ENCODE measurements at places on chromosomes 1 and 21.

DNA sequence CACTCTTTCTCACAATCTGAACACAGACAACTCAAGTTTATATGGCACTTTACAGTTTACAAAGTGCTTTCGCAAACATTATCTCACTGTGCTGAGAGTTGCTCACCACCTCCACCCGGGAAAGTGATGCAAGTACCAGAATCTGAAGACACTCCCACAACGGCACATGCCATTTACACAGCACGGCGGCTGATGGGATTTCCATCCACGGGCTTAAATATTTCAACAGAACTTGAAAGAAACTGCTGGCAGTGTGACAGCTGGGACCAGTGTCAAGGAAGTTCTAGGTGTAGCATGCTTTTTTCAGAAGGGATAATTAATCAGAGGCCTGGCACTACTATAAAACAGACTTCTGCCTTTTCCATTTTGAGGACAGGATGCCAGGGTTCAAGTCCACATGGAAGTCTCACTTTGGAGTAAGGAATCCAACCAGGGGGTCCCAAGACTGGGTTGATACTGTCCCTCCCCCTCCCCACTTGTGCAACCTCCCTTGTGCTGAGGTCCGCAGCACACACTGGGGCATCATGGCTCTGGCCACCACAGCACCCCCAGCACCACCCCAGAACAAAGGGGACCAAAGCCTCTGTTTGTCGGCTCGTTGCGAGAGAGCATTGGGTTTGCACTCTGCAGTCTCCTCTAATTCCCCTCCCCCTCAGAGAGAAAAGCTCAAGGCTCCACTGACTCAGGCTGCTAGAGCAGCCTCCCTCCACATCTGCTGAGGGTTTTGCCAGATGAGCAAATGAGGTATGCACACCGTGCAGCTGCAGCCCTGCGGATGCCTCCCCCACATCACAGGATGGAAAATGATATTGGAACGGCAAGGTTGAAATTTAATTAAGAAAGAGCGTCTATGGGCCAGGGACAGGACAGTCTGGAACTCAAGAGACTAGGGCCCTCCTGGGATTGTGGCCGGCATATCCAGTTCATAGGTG, 154.9 kb downstream of the TGFBR3 start:
- DNase-seq: no peak

DNA sequence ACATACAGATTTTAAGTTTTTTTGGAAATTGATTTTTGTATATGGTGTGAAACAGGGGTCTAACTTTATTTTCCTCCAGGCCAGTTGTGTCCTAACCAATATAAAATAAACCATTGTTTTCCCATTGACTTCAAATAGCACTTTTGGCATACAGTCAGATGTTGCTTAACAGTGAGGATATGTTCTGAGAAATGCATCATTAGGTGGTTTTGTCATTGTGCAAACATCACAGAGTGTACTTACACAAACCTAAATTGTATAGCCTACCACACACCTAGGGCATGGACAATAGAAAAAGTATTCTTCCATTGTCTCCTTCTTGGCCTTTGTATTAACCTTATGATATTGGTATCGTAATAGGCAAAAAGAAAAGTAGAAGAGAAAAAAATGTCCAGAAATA, 37.4 kb upstream of the DISP1 start:
- DNase-seq: no peak

- DNase-seq: no peak
Measured at GRCh38 chr1:94094469-94095111, 26.4 kb downstream of the ABCA4 start.

- no peak for DNase-seq
Measured at GRCh38 chr1:200207711-200208126, 180.2 kb downstream of the NR5A2 start.

GRCh38 chr21:44366586-44367211, 13.3 kb downstream of the TRPM2 start:
- DNase-seq: no peak

DNA sequence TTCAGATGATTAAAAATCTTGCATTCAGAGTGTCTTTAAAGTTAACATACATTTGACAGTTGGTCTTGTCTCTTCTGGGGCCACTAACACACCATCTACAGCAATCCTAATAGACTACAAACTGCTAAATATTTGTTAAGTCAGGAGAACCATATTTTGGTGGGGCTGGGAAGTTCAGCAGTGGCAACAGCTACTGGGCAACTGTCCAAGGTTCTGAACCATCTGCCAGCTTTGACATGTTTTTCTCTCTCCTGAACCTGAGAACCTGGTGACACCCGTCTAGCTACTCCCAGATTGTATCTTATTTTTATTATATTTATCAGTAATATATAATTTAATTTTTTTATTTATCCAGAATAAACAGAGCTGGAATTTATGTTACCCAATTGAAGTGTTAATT, 199.0 kb upstream of the DPYD start:
- DNase-seq: no peak

DNA sequence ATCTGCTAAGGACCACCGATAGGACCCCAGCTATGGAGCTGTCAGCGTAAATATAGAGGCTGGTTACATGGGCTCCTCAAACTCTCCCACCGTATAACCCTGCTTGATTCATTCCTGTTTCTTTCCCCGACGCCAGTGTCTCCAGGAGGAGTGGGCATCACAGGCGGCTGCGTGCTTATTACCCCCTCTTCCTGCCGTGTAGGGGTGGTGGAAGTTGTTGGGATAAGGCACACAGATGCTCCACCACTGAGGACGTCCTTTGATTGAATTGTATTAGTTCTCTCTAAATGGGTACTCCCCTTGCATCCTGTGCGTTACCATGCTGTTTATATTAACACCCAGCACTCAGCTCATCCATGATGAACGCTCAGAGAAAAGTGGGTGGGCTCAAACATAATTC, 104.6 kb downstream of the ZBTB18 start:
- DNase-seq: no peak

DNA sequence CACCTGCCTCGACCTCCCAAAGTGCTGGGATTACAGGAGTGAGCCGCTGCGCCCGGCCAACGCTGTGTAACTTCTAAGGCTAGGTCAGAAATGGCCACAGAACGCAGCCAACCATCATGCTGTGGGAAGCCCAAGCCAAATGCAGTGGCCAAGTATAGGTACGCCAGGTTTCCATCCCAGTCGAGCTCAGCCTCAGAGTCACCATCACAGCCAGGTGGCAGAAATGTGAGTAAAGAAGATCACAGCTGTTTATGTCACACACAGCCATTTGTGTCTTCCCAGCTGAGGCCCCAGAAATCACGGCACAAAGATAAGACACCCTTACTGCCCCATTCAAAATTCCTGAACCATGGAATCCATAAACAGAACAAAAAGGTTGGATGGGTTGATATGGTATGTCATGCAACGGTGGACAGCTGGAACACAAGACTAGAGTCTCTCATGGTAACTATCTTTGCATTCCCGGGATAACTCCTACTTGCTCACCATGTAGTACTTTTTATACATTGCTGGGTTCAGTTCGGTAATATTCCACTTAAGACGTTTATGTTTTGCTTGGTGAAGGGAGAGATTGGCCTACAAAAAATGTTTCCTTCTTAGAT, 84.3 kb downstream of the SLC45A1 start:
- DNase-seq: no peak

GRCh38 chr1:171141688-171142415, 43.2 kb upstream of the FMO2 start:
- no peak for DNase-seq

DNA sequence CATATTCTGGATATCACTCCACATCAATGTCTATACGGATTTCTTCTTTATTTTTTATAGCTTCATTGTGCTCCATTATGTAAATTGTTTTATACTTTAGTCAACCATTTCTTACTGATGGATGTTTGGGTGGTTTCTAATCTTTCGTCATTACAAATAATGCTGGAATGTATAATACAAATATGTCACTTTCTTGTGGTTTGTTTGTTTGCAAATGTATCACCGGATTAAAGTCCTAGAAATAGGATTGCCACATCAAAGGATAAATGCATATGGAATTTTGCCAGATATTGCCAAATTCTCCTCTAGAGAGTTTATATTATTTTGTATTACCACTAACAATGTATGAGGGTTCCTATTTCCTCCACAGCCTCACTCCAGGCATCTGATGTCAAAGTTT, 48.7 kb upstream of the PRDM2 start:
- DNase-seq: no peak

GRCh38 chr1:40758004-40758403, 25.6 kb upstream of the KCNQ4 start:
- no peak for DNase-seq

DNA sequence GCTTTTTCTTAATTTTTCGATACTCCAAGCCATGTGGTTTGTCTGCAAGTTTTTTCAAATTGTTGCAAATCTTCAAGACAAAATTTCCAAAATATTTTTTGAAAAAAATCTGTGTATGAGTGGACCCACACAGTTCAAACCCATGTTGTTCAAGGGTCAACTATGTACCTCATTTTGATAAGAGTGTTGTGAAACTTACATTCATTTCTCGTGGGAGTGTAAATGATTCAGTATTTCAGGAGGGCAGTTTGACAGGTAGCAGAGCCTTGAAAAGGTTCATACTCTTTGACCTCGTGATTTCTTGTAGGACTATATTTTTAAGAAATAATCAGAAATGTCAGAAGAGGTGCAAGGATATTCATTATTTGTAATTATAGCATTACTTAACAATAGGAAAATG, 68.0 kb downstream of the ANGPTL1 start:
- DNase-seq: no peak

DNA sequence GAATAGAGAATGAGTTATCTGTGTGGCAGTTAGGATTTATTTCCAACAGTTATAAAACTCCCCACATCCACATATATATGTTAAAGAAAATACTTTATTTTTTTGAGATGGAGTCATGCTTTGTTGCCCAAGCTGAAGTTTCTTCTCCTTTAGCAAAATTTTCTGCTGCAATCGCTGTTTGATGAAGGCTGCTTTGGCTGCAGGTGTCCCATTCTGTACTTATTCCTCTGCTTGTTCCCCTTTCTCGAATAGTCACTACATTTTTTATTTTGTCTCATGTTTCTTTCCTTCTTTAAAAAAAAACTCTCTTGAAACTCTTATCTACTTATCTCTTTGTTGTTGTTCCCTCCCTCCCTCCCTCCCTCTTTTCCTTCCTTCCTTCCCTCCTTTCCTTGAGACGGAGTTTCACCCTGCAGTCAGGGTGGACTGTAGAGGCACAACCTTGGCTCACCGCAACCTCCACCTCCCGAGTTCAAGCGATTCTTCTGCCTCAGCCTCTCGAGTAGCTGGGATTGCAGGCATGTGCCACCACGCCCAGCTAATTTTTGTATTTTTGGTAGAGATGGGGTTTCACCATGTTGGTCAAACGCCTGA, 10.6 kb downstream of the OR2W3 start:
- no peak for DNase-seq

DNA sequence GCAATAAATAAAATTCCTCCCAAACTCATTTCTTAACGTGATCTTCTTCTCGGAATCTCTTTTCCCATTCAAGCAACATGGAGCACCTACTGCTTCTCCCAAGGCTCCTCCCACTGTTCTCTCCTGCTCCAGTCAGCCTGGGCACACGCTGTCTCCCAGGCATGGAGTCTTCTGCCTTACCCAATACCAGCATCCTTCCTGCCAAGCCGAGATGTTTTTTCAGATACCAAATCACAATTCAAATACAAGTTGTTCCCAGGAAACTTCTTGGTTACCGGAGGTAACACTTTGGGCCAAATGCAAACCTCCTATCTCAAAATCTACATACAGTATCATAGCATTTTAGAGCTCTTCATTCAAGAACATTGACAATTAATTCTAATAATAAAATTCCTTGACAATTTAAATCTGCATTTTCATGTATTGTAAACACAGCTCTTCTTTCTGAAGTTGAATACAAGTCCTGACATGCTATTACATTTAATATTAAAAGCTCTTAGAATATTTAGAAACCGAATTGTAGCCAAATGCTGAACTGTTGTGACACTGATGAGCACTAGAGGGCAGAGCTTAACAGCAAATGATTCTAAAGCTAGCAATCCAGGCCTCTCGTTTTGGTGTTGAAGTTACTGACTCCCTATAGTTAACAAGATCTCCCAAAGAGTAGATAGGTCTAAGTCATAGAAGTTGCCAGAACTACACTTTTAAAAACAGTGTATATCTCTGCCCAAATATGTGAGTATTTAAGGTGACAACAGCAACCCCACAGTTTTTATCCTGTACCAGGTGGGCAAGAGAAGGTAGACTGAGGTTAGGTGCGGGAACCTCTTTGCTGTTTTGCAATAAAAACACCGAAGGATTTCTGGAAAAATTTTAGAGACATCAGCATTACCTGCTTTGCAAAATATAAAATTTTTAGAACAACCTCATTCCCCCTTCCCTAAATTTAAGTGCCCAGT, 52.3 kb downstream of the BCAR3 start:
- DNase-seq: no peak

GRCh38 chr1:34916104-34916503, 13.3 kb downstream of the DLGAP3 start:
- DNase-seq: no peak

DNA sequence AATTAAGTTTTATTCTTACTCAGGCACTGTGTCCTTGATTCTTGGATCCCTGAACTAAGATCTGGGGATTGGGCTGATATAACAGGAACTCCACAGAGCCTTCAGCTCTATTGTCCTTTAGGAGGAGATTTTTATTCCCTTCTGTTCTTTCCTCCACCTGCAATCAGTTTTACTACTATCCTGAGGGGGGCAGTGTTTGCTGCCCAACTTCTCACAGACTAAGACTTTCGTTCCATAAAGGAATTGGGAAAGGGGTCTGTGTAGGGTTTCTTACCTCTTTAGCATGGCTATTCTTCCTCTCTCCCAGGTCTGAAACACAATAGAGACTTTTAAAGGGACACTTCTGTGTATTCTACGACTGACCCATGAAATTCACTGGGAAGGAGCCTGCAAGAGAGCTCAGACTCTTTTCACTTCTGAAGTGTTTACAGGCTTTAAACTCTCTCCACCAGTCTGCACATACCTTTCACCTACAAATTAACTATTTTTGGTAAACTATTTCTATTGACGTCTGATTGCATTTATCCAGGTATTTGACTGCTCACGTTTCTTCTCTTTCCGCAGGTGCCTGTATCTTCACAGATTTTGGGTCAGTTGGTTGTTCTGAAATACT, 103.3 kb upstream of the DEPDC1 start:
- no peak for DNase-seq

- DNase-seq: no peak
Measured at GRCh38 chr1:17630048-17630830, 90.7 kb downstream of the ARHGEF10L start.

DNA sequence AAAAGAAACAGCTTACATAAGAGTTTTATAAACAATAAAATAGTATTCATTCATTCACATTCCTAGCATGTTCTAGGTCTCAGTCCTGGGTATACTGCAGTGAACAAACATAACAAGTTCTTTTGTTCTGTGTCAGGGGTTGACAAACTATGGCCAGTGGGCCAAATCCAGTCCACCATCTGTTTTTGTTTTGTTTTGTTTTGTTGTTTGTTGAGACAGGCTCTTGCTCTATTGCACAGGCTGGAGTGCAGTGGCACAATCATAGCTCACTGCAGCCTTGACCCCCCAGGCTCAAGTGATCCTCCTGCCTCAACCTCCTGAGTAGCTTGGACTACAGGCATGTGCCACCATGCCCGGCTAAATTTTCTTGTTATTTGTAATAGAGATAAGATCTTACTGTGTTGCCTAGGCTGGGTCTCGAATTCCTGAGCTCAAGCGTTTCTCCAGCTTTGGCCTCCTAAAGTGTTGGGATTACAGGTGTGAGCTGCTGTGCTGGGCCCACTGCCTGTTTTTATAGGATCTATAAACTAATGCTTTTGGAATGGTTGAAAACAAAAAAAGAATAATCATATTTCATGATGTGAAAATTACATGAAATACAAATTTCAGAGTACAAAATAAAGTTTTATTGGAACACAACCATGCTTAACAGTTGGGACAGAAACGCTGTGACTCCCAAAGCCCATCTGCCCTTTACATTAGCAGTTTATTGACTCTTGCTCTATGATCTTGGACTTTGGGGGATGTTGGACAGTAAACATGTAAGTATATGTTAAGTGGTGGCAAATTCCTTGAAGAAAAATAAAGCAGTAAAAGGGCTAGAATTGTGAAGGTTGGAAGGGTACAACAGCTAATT, 17.9 kb downstream of the CAPZA1 start:
- no peak for DNase-seq

Data from activated T-cell treated with anti-CD3 and anti-CD28 coated beads for 48 hours (primary cell).